ENCODE measurements at places on chromosomes 16 and 17.
A peak's percentile ranks its signal among the peaks of the same experiment; 100 is the strongest.

GRCh38 chr16:89190150-89190958, 10.0 kb downstream of the SLC22A31 start:
- no peak for DNase-seq

DNA sequence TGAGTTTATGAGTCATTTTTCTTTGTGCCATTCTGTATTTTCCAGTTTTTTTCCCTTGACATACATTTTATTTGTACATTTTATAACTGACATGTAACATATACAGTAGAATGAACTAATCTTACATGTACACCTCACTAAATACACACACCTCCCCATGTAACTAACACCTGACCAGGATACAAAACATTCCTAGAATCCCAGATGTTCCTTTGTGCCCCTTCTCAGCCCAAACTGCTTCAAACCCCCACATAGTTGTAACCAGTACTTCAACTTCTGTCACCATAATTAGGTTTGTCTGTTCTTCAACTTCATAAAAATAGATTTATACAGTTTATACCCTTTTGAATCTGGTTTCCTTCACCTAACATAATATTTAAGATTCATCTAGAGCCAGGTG, 73.5 kb downstream of the BRIP1 start:
- no peak for DNase-seq

DNA sequence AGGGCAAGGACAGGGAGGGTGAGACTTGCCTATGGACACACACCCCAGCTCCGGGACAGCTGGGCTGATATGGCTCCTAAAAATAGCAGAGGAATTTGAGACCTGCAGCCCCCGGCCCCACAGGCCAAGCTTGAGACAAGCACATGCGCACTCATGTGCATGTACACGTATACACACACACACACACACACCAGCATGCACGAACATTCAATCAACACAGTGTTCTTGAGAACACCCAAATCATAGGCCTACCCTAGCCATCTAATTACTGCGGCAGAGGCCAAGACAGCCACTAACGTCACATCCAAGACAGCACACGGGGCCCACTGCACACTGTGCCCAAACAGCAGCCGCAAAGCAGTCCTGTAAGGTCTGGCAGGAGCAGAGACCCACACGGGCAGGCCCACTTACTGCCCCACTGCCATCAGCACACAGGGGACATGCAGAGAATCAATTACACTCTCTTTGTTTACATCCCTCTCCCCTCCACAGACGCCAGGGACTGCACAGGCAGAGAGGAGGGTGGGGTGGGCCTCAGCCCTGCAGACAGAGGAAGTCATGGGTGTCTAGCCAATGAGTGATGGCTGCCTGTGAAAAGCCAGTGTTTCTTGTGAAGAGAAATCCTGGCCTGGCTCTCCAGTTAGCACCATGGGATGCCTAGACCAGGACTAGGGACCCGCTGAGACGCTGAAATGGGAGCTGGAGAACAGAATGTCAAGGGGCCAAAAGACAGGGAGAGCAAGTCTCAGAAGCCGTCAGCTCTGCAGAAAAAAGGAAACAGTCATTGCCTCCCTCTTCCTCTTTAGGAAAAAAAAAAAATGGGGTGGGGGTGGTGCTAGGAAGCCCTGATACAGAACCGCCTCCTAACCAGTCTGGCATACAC, 39.3 kb downstream of the MYO18A start:
- peak; percentile 31 for DNase-seq

GRCh38 chr16:12405089-12405488, 398.6 kb downstream of the CPPED1 start:
- DNase-seq: peak; percentile 12

- DNase-seq: peak; percentile 97
Measured at GRCh38 chr17:80575057-80575875, 30.6 kb downstream of the RPTOR start.

DNA sequence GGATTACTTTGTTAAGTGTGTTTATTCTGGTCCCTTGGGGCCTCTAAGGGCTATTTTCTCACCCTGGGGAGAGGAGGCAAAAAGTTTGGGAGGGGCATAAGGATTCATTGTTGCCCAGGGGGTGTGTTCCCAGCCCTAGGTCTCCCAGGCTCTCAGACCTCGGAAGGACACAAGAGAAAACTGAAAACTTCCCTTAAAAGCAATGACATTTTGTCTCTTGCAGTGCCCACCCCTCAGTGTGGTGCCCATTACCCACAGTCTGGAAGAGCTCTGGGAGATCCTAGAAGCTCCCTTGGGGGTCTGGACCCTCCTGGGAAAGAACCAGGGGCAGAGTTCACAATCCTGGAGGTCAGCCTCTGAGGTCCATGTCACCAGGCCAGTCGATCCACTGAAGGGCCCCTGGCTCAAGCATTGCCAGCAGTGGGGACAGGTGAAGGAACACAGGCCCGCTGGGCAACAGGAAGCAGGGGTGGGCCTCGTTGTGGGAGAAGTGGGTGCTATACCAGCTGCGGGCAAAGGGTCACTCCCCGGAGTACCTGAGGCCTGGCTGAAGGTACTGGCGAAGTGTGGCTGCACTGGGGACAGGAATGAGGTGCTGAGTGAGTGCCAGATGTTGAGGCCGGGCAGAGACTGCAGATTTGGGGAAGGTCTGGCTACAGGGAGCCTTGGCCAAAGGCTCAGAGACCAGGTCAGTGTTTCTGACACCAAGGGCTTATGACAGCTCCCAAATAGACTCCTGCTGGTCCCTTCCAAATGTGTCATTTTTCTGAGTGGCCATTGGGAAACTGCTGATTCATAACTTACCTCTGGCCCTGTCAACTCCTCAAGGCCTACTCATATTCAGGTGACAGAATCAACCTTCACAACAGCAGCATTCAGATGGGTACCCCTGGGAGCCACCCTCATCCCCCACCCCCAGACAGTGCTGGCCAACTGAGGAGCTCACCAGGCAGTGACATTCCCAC, 4.6 kb upstream of the ZNF747 start:
- DNase-seq: no peak

Measured in dermis blood vessel endothelial cell (primary cell).